ENCODE measurements at places on chromosomes 3 and 15.
A peak's percentile ranks its signal among the peaks of the same experiment; 100 is the strongest.

DNA sequence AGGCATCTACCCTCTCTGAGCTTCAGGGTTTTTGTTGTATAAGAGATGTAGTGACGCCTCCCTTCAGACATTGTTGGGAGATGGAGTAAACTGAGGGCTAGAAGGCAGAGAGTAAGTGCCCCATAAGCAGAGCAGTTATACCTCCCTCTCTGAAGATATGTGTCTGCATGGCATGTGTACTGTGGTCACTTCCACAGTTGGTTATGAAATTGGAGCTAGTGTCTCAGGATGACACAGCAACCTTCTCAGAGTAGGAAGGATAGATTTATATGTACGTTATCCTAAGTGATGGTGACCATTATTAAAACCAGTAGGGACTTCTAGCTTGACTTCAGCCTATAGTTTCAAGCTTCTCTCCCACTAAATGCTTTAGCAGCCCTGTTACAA, 17.9 kb downstream of the PXK start:
- no peak for DNase-seq

DNA sequence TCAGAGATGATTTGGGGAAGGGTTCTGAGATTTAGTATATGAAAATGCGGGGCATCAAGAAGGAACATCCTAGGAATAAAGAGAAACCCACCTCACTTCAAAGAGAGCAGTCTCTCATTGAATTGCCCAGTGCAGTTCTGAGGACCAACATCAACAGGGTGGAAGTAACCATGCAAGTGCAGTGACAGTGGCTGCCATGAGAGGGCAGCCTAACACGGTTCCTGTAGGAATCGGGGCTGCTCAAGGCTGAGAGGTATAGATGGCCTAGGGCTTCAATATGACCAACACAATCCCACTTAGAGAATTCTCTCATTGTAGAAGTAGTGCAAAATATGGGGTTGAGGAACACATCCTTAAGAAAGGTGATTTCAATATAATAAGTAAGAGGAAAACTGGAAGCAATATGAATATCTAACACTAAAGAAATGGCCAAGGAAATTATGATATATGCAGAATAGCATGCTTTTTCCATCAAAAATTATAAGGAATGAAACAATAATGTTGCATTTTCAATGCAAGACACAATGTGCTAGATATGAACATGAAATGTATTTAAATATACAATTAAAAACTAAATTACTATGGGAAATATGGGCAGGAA, 51.1 kb upstream of the ARRDC4 start:
- peak; percentile 91 for DNase-seq

- DNase-seq, result no peak
These were observed 537.3 kb upstream of the TGFBR2 start for GRCh38 chr3:30069056-30069455.

- DNase-seq, result no peak
These were observed 14.2 kb upstream of the COLQ start for GRCh38 chr3:15535732-15536131.
